ENCODE measurements at places on chromosomes 2 and 18. TPM values are rescaled to one million over a fixed set of nuclear protein-coding genes. Genes with fewer than 3 reads are reported as not detected.

GRCh38 chr2:16277117-16277516, 336.8 kb downstream of the MYCN start:
- DNase-seq = no peak

- DNase-seq = no peak
These were observed 57.3 kb downstream of the UNC50 start for GRCh38 chr2:98665677-98666076.

DNA sequence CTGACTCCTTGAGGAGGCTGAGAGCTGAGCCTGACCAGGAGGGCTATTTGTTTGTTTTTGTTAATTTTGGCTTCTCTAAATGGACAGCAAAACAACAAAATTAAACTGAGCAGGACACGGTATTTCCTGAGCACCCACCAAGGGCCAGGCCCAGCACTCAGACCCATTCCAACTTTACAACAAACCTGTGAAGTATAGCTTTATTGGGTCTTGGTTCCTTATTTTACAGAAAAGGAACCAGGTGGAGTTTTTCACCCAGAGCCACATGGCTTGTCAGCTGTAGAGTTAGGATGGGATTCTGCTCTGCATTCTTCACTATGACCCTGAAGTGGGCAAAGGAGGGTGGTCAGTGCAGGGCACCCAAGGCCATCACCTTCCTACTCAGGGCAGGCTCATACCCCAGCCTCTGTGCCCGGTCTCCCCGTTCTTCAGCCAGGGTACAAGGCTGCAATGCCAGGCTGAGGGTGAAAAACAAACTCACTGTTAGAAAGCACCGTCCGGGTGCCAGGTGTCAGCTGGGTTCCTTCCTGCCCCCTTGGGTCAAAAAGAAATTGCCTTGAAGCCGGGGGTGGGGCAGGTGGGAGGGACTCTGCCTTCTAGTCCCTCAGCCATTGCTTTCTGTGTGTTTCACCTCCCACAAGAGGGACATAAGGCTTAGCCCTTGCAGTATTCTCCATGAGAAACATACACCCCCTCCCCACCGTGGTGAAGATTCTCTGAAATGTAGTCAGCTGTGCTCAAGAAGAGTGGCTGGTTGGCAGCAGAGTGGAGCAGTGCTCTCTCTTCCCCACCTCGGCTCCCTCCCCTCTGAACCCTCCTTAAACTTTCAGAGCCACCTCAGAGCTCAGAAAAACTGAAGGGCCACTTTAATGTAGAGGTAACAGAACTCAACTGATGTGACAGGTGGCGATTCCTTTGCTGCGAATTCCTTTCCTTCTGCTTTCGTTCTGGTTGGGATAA, 2.2 kb downstream of the PSD4 start:
- no peak for DNase-seq

DNA sequence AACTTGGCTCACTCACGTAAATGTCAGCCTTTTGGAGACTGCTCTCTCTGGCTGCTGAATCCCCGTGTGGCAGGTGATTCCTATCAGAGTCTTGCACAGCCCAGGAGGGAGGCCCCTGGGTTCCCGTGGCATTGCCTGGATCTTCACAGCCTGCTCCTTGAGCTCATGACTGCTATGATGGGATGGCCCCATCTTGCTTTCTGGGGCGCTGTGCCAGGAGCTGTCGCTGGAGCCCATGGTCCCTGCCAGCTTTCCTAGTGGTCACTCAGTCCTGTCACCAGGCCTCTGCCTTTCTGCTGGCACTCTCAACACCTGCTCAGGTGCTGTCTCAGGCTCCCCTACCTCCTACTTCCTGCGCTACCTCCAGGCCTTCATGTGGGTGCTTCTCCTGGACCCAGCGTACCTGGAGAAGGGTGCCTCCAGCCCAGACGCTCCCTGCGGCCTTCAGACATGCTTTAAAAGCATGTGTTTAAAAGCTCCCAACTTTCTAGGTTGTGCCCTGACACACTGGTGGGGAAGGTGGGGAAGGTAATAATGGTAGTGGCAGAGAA, 110.1 kb downstream of the MCFD2 start:
- DNase-seq = no peak

- no peak for DNase-seq
These were observed 8.2 kb downstream of the ADAM17 start for GRCh38 chr2:9547262-9547991.

DNA sequence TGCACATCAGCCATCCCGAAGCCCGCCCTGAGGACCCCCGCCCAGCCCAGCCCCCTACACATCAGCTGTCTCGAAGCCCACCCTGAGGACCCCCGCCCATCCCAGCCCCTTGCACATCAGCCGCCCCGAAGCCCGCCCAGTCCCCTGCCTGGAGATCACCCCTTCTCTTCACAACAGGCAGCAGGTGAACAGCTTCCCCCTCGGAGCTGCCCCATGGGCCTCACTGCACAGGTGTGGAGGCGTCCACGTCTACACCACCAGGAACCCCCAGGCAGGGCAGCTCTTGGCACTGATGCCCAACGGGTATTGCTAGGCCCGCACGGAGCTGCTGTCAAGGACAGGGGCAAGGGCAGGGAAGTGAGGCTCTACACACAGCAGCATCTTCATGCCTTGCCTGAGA, 137.6 kb downstream of the HDAC4 start:
- no peak for DNase-seq

DNA sequence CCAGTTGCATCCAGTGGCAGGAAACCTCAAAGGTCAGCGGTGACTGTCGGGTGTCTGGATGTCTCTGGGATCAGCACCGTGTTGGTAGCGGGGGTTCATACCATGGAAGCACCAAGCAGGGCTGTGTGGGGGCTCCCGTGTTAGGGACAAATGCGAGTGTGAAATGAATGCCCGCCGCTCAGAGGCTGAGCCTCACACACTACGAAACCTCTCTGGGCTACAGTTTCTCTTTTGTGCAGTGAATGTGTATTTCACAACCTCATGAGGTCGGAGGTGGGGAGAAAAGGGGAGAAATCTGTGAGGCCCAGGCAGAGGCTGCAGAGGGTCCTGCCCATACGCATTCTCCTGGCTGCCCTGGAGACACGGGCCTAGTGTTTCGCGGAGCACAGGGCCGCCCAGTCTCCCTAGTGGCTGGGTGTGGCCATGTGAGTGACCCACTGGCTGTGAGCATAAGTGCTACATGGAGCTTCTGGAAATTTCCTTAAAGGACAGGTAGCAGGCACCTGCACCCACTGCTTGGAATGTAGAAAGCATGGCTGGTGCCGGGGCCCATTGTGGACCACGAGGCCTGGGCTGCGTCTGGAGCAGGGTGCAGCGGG, 138.0 kb upstream of the GLI2 start:
- no peak for DNase-seq

- DNase-seq = no peak
These were observed 232.4 kb upstream of the RBMS1 start for GRCh38 chr2:160726046-160726445.

GRCh38 chr18:10169064-10169562, 255.3 kb downstream of the VAPA start:
- no peak for DNase-seq

GRCh38 chr2:99944019-99944418, 198.4 kb downstream of the AFF3 start:
- no peak for DNase-seq

GRCh38 chr2:206831442-206831995, 66.1 kb downstream of the FASTKD2 start:
- DNase-seq = no peak

DNA sequence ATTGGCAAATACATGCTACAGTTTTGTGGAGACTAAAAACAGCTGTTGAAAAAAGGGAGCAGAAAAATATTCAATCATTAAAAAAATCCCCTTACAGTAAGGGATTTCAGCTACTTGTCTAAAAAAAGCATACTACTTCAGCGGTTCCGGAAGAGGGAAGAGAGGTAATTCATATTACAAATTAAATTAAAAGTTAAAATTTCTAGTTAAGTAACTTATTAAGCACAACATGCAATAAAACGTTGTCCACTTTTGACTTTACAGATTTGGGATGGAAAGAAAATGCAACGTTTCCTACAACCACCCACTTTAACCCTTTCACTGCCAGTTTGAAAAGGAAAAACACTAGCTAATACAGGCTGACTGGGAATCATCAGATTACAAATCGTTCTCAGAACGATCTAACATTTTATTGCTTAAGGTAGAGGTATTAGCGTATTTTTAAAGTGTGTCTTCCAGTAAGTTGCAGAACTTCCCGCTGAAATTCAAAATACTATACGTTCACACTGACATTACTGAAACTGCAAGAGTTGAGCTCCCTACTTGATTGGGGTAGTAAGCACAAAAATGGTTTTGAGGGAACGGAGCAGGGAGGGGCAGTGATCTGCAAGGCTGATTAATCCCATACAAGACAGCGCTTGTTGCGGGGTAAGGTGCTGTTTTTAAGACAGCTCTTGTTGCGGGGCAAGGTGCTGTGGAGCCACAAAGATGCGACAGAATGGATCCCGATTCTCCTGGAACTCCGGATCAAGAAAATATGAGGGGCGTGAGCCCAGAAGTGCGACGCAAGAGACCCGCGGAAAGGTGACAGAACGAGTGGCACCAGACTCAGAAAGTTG, 743 bp downstream of the HADHA start:
- no peak for DNase-seq

DNA sequence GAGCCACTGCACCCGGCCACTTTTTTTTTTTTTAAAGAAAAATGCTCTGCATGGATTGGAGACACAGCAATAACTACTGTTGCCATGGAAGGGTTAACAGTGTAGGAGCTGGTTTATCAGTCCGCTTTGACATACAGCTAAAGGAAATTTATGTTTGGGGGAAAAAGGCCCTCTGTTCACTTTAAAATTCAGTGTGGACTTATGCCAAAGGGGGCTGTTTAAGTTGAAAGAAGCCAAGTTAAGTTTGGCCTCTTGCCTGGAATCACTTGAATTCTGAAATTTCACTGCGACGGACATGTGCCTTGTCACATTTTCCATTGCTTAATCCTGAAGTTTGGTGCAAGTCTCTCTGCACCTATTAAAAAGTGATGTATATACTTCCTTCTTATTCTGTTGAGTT, 3.1 kb downstream of the KCNE4 start:
- DNase-seq = no peak

DNA sequence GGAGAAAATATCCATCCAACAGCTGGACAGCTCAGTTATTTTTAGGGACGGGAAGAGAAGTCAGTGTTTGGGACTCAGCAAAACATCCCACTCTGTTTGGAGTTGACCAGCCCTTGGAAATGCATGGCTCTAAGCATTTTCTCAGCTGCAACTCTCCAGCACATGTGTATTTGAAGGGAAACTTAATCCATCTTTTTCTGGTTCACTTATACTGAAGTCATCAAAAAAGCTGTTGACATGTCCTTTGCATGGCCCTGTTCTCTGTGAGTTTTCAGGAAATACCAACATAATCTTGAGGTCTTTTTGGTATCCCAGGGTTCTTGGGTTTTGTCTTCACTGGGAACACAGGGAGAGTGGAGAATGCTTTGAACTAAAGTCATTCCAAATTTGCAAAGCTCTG, 91.9 kb upstream of the CELF4 start:
- no peak for DNase-seq

DNA sequence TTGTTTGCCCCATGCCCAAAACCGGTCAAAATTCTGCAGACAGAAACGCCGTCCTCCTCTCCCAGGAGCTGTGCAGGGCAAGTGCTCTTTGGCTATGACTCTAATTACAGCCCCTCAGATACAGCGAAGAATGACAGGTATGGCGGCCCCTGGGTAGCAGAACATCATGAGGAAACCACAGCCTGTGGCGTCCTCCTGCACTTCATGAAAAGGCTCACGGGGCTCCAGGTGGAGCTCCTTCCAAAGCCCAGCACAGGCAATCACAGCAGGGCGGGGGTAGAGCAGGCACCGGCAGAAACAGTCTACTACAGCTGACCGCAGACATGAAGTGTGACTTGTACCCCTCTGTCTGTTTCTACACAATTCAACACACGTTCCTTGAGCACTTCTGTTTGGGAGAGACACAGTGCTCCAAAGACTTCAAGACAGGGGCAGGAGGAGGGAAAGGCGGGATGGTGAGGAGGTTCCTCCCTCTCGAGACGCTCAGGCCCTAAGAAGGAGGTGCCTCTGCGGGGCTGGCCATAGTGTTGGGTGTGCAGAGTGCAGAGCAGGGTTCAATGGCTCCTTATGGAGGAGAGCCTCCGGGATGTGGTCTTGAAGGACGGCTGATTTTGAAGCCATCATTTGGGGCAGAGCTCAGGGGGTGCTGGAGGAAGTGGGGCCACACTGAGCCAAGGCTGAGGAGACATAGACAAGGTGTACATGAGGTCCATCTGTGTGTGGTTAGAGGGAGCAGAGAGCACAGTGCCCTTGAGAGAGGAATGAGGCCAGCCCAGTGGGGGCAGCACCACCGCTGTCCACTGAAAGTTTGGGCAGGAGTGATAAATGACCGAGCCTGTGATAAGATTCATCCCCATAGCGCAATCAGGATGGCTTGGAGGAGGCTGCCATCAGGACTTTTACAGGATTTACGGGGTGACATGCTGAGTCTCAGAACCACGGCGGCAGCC, 468.3 kb downstream of the EIPR1 start:
- no peak for DNase-seq

DNA sequence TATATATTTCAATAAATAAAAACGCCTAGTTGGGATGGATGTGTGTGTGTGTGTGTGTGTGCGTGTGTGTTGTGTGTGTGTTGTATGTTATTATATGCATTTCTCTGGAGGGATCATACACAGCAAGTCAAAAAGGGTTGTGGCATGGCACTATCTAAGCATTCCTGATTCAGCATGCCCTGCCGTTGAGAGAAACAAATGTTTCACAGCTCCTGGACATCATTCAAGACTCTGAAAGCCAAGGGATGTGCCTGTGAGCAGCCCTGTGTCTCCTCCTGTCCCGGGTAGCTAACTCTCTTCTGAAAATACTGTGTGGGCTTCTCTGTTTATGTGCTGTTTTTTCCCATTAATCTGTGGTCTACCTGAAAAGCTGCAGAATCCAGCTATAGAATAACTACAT, 197.9 kb upstream of the SETBP1 start:
- DNase-seq = no peak

- DNase-seq = no peak
These were observed 46.7 kb downstream of the ARHGAP28 start for GRCh38 chr18:6776188-6776587.

- DNase-seq = no peak
These were observed 4.2 kb upstream of the WDFY1 start for GRCh38 chr2:223949241-223949840.

GRCh38 chr2:241833101-241833663, 24.2 kb downstream of the NEU4 start:
- no peak for DNase-seq

The EMILIN1 gene
- 0.59 TPM for total RNA-seq

The TAF4B gene
- 17.8 TPM for total RNA-seq

The REG1A gene
- total RNA-seq = 5.2 TPM

The SERPINB10 gene
- total RNA-seq = not detected

The FAM237A gene
- total RNA-seq = not detected

The GCC2 gene
- 28.2 TPM for total RNA-seq

The TMEFF2 gene
- total RNA-seq = not detected

The HOXD9 gene
- total RNA-seq = not detected

Data from HCT116 (cell line).